ENCODE measurements at places on chromosomes 7 and 10. TPM values are rescaled to one million over a fixed set of nuclear protein-coding genes. Genes with fewer than 3 reads are reported as not detected.

- no peaks in the 10 kb centered on the region for H3K36me3 ChIP-seq
- H3K27me3 ChIP-seq = no peaks in the 10 kb centered on the region
- H3K4me1 ChIP-seq = no peaks in the 10 kb centered on the region
Measured at GRCh38 chr10:50850578-50851230, 34.7 kb downstream of the A1CF start.

- H3K36me3 ChIP-seq = no peaks in the 10 kb centered on the region
- H3K4me3 ChIP-seq = no peak overlapping the region
- H3K27ac ChIP-seq = no peak overlapping the region
- no peaks in the 10 kb centered on the region for H3K27me3 ChIP-seq
Measured at GRCh38 chr7:30937416-30937815, 25.8 kb downstream of the AQP1 start.

The PPP1R17 gene
- 0.11 TPM for total RNA-seq

The RAMP3 gene
- 26.0 TPM for total RNA-seq

The PODXL gene
- total RNA-seq = 26.6 TPM

DNA sequence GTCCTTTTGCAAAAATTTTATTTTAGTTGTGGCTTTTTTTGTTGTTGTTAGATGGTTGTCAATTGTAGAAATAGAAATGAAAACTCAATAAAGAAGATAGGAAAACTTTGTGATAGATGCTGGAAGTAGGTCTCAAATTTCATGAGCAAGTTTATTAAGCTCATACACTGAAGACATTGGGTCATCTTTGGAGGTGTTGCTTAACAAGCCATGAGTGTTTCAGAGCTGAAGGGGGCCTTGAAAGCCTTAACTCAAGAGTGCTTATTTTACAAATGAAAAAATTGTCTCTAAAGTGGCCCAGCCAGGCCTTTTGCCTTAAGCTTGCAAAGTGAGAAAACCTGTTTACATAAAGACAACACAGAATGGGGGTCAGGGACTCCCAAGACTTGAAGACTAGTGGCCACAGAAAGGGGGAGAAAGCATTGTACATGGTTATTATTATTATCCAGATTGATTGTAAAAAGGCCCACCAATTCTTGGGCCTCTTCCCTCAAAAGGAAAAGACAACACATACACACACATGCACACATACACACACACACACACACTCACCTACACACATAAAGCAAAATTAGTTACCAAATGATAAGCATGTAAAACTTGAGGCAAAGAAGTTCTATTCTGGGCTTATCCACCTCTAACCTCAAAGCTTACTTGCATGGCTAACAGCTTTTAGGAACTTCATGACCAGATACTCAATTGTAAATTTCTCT is 49.7 kb upstream of the GLCCI1 start:
- H3K27me3 ChIP-seq = no peaks in the 10 kb centered on the region
- H3K4me1 ChIP-seq = peaks cover 6% of the 10 kb centered on the region
- H3K4me3 ChIP-seq = no peak overlapping the region
- DNase-seq = no peak
- H3K27ac ChIP-seq = no peak overlapping the region
- no peaks in the 10 kb centered on the region for H3K36me3 ChIP-seq

- H3K27me3 ChIP-seq = no peaks in the 10 kb centered on the region
- no peaks in the 10 kb centered on the region for H3K4me1 ChIP-seq
- DNase-seq = no peak
- H3K4me3 ChIP-seq = no peak overlapping the region
Measured at GRCh38 chr10:117928281-117928680, 118.5 kb downstream of the RAB11FIP2 start.

- no peak overlapping the region for H3K4me3 ChIP-seq
- H3K27me3 ChIP-seq = no peaks in the 10 kb centered on the region
- no peak overlapping the region for H3K27ac ChIP-seq
- no peaks in the 10 kb centered on the region for H3K36me3 ChIP-seq
- DNase-seq = no peak
Measured at GRCh38 chr10:77550378-77550777, 87.2 kb downstream of the KCNMA1 start.

GRCh38 chr10:22346096-22346661 is 883 bp downstream of the SPAG6 start:
- no peak for DNase-seq
- no peak overlapping the region for H3K4me3 ChIP-seq
- no peaks in the 10 kb centered on the region for H3K4me1 ChIP-seq
- no peak overlapping the region for H3K27ac ChIP-seq
- no peaks in the 10 kb centered on the region for H3K27me3 ChIP-seq
- no peaks in the 10 kb centered on the region for H3K36me3 ChIP-seq

DNA sequence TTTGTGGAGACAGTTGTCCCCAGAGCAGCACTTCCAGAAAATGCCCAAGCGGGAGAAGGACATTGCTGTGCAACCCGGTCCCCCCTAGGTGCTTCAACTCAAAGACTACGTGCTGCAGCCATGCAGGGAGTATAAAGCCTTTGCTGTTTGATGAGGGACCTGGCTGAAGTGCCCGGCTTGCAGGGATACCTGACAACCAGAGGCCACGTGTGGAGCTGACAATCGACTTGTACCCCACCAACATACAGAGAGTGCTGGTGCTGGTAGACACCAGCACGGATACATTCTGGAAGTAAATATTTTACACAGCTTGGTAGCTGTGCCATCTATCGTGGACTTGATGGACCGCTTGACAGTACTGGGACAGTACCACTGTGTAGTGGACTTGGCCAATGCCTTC is 240.6 kb downstream of the CACNA2D1 start:
- H3K4me3 ChIP-seq = no peak overlapping the region
- no peaks in the 10 kb centered on the region for H3K36me3 ChIP-seq
- no peaks in the 10 kb centered on the region for H3K27me3 ChIP-seq
- no peaks in the 10 kb centered on the region for H3K4me1 ChIP-seq
- H3K27ac ChIP-seq = no peak overlapping the region

DNA sequence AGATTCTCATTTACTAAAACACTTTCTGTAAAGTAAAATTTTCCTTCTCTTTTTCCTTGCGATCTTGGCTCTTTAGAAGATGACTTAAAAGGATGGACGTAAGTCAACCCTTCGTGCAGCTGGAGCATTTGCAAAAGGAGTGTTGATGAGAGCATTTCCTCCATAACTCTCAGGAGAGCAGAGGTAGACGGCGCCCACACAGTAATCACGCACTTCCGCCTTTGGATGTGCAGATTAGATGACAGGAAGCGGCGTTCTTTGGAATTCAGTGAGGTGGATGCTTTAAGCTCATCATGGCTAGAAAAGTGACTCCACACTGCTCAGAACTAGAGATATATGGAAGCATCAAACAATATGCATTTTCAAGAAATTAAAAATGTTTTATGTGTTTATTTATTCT is 43.0 kb upstream of the NPS start:
- DNase-seq = no peak
- no peaks in the 10 kb centered on the region for H3K36me3 ChIP-seq
- H3K27me3 ChIP-seq = no peaks in the 10 kb centered on the region
- no peaks in the 10 kb centered on the region for H3K4me1 ChIP-seq

GRCh38 chr7:90944021-90944420 is 320.2 kb upstream of the FZD1 start:
- no peaks in the 10 kb centered on the region for H3K4me1 ChIP-seq
- H3K27me3 ChIP-seq = no peaks in the 10 kb centered on the region
- H3K36me3 ChIP-seq = no peaks in the 10 kb centered on the region
- no peak overlapping the region for H3K4me3 ChIP-seq
- no peak overlapping the region for H3K27ac ChIP-seq
- no peak for DNase-seq

DNA sequence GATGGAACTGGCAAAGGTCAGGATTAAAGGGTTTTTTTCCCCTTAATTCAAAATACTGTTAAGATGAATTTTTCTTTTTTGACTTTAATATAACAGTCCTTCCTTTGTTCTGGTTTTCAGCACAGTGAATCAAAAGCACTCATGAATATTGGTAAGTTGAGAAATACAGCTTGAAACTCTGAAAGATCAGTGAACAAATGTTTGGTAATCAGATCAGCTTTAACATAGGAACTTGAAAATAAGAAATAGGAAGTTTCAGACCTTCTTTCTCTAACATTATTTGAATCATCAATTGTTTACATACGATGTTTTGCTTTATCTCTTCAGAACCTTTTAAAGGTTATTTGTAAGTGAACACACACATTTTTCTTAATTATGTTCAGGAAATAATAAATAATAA is 90.5 kb downstream of the SGMS1 start:
- no peaks in the 10 kb centered on the region for H3K27me3 ChIP-seq
- H3K27ac ChIP-seq = no peak overlapping the region
- no peaks in the 10 kb centered on the region for H3K36me3 ChIP-seq

GRCh38 chr10:106280896-106281460 is 883.5 kb downstream of the SORCS1 start:
- no peaks in the 10 kb centered on the region for H3K4me1 ChIP-seq
- no peaks in the 10 kb centered on the region for H3K27me3 ChIP-seq

- H3K36me3 ChIP-seq = no peaks in the 10 kb centered on the region
- no peaks in the 10 kb centered on the region for H3K4me1 ChIP-seq
- H3K4me3 ChIP-seq = no peak overlapping the region
- no peaks in the 10 kb centered on the region for H3K27me3 ChIP-seq
Measured at GRCh38 chr10:108523016-108523800, 1358.7 kb upstream of the SORCS1 start.

The DKK1 gene
- total RNA-seq = 2.0 TPM

DNA sequence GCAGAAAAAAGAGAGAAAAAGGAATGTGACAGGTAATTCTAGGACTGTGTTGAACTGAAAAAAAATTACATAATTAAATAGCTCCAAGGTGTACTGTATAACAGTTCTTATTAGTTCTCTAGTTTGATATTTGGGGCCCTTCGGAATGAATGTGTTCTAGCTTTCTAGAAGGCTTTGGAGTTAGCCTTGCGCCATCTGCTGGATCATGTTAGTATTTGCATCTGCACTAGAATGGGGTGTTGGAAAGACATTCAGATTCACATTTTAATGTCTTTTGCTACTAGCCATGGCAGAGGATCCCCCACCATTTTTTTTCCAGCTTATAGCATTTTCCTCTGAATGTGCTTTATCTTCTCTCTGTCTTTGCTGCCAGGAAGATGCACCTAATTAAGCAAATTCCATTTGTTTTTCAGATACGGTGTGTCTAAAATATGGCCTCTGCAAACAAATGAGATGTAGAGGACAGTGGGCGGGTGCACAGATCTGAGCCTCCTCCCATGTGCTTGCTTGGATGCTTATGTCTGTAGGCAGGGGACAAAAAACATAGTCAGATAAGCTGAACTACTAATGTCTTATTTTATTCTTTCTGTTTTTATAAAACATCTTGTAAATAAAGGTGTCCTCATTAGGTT is 238.5 kb downstream of the PHF14 start:
- no peak overlapping the region for H3K4me3 ChIP-seq
- H3K36me3 ChIP-seq = no peaks in the 10 kb centered on the region
- H3K27ac ChIP-seq = no peak overlapping the region
- peaks cover 11% of the 10 kb centered on the region for H3K4me1 ChIP-seq
- peak; percentile 50 for DNase-seq

The PON1 gene
- 0.34 TPM for total RNA-seq

- H3K4me3 ChIP-seq = no peak overlapping the region
- no peak overlapping the region for H3K27ac ChIP-seq
- no peak for DNase-seq
- no peaks in the 10 kb centered on the region for H3K27me3 ChIP-seq
- no peaks in the 10 kb centered on the region for H3K36me3 ChIP-seq
- peaks cover 3% of the 10 kb centered on the region for H3K4me1 ChIP-seq
Measured at GRCh38 chr7:7912937-7913336, 55.7 kb upstream of the GLCCI1 start.

The PTF1A gene
- total RNA-seq = not detected

GRCh38 chr7:110442381-110442837 is 648.5 kb upstream of the LRRN3 start:
- no peaks in the 10 kb centered on the region for H3K4me1 ChIP-seq
- H3K36me3 ChIP-seq = no peaks in the 10 kb centered on the region
- no peak overlapping the region for H3K4me3 ChIP-seq
- H3K27ac ChIP-seq = no peak overlapping the region
- DNase-seq = no peak

DNA sequence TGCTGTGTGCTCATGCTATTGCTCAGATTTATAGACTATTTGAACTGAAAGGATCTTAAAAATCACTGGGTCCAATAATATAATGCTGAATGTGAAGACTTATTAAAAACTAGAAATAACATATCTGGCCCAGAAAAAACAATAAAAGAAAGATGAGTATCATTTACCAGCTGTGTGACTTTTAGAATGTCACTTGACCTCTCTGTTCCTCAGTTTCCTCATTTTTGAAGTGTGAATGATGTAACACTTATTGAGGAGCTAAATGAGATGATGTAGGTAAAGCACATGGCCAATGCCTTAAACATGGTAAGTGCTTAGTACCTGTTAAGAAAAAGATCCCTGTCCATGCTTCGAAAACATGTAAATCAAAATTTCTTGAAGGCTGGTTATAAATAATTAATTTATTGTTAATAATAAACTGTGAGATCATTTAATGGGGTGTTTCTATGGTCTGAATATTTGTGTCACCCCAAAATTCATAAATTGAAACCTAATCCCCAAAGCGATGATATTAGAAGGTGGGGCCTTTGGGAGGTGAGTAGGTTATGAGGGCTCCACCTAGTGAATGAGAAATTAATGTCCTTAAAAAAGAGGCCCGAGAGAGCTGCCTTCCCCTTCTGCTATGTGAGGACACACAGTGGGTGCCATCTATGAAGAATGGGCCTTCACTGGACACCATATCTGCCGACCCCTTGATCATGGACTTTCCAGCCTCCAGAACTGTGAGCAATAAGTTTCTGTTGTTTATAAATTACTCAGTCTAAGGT is 13.0 kb downstream of the DNTT start:
- no peaks in the 10 kb centered on the region for H3K36me3 ChIP-seq
- no peaks in the 10 kb centered on the region for H3K4me1 ChIP-seq
- no peak overlapping the region for H3K4me3 ChIP-seq
- DNase-seq = no peak
- no peak overlapping the region for H3K27ac ChIP-seq

GRCh38 chr10:122102146-122102868 is 113.3 kb downstream of the TACC2 start:
- no peaks in the 10 kb centered on the region for H3K36me3 ChIP-seq
- no peak overlapping the region for H3K4me3 ChIP-seq
- DNase-seq = no peak
- H3K27me3 ChIP-seq = no peaks in the 10 kb centered on the region
- H3K4me1 ChIP-seq = peaks cover 7% of the 10 kb centered on the region

DNA sequence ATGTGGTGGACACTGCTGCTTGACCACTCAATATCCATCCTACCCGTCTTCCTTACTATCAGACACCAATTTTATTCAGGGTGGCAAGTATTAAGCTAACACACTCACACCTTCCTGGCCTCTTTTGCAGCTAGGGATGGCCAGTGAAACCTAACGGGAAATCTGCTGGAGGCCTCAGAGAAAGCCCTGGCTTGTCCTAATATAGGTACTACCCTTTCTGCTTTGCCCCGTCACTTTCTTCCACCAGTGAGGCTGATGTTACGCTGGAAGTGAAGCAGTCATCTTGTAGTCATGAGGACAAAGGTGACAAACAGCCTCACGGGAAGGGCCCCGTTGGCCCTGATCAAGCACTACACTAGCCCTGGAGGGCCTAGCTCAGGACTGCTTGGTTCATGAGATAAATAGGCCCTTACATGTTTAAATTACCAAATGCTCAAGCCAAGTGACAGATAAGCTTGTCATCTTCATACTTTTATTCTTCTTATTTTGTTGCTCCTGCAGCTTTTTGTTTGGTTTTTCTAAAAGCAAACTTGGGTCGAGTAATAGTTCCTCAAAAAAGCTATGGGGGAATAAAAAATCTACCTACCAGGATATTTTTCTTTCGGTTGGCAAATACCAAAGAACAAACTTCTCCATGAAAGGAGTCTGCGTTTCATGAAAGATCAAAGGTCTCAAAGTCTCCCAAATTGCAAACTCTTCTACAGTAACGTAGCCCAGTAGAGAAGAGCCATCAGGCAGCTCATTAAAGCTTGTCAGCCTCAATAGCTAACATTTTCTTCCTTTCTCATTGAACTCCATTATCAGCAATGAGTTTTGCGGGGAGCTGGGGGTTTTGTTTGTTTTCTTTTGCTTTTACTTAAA is 17.5 kb downstream of the CREB3L2 start:
- DNase-seq = no peak
- no peaks in the 10 kb centered on the region for H3K36me3 ChIP-seq
- no peak overlapping the region for H3K4me3 ChIP-seq
- no peaks in the 10 kb centered on the region for H3K27me3 ChIP-seq

The ATOH7 gene
- total RNA-seq = not detected
